Amniotic stem cell (primary cell): ENCODE measurements at places on chromosomes 5 and 9.

- DNase-seq: no peak
Observed at GRCh38 chr5:98935206-98935605, 6.4 kb upstream of the CHD1 start.

GRCh38 chr5:109316634-109317033 lies 93.1 kb downstream of the PJA2 start:
- no peak for DNase-seq

DNA sequence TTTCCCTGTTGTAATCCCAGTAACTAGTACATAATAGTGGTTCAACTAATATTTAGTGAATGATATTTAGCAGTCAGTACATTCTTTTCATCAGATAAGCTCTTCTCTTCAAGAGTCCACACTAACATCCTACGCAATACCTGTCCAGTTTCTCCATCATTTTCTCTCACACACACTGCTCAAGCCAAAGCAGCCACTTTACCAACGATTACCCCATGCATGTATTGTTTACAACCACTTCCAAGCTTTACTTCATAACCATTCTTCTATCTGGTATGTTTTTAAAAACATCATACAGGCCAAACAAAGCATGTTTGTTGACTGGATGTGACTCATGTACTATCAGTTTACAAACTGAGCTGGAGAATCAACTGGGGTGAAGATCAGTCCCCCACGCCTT lies 7.3 kb downstream of the UBTD2 start:
- DNase-seq: no peak

GRCh38 chr5:93019896-93020295 lies 561.1 kb downstream of the NR2F1-AS1 start:
- no peak for DNase-seq

GRCh38 chr9:96317335-96317980 lies 15.5 kb upstream of the HSD17B3 start:
- no peak for DNase-seq

GRCh38 chr5:39815711-39816110 lies 390.9 kb upstream of the DAB2 start:
- no peak for DNase-seq

- DNase-seq: no peak
Observed at GRCh38 chr9:4886698-4887097, 94.0 kb downstream of the RCL1 start.

DNA sequence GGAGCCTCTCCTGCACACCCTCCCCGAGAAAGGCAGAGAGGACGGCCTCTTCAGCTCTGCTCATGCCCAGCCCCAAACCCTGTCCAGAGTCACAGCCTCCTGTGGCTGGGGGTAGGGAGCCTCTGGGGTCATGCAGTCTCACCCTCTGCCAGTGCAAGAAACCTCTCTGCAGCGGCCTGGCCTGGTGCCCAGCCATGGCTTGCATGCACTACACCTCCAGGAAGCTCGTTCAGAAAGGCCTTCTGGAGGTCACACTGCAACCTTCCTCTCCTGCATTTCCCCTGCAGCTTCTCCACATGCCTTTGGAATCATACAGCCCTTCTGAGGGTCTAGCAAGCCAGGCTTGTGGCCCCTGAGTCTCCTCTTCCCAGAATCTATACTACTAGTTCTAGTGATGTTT lies 17.9 kb downstream of the CSF1R start:
- DNase-seq: no peak
